CD4-positive, alpha-beta T cell treated with Interleukin-6 at 100 ng/mL for 8 hours (primary cell): ENCODE measurements at places on chromosomes 5 and 9.

GRCh38 chr9:128103589-128103962 lies 24.0 kb downstream of the PTGES2 start:
- peak; percentile 45 for DNase-seq

DNA sequence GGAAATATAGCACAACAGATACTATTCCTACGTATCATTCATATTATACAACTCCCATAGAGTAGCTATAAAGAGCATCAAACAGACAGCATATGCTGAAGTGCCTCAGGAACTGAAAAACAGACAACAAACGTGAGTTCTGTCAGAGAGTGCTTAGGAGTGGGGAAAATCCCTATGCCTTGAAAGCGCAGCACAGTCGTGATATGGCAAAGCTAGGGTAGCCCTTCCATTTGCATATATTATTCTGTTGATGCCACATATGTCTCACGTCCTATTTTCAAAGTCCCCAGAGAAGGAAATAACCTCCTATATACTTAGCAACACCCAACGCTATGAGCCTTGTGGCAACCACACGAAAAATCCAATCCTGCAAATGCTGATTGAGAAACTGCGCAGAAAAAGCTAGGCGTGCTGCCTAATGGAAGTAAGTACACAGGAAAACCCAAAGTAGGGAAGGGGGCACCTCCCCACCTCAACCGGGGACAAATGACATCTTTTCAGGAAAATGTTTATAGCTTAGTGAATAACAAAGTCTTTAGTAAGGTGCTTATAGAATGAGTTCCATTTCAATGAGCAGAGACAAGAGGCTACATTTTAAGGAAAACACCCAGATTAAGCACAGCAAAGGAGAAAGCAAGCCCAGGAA lies 105.1 kb downstream of the MED10 start:
- DNase-seq, result no peak

DNA sequence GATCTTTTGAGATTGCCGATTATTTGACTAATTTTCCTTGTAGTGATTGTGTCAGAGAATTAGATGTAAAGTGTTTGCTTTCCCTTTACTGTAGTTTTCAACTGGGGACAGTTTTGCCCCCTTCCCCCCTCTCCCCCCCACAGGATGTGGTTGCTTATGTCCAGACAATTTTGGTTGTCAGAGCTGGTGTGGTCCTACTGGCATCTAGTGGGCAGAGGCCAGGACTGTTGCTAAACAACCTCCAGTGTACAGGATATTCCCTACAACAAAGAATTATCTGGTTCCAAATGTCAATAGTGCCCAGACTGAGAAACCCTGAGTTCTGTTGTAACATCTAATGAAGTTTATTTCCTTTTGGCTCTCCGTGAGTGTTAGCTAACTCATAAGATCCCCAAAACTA lies 20.0 kb downstream of the TMEFF1 start:
- no peak for DNase-seq

DNA sequence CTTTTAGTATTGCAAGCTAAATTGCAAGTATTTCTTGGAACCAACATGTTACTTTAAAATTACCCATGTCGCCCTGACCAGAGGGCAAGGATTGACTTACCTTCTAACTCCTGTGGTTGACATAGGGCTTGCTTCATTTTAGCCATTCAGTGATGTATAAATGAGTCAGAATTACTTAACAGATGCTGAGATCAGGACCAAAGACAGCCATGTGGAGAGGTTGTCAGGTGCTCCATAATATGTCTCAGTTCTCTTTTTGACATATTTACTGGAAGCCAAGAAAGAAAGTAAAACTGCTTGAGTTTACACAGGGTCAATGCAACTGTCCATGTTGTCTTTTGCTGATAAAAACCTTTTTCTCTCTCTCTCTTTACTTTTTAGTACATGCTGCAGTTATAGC lies 33.2 kb downstream of the F2RL2 start:
- no peak for DNase-seq

- DNase-seq, result no peak
These were observed 831.5 kb downstream of the MAT2B start for GRCh38 chr5:164336906-164337305.

GRCh38 chr5:133606835-133607234 lies 5.5 kb downstream of the FSTL4 start:
- DNase-seq, result no peak

DNA sequence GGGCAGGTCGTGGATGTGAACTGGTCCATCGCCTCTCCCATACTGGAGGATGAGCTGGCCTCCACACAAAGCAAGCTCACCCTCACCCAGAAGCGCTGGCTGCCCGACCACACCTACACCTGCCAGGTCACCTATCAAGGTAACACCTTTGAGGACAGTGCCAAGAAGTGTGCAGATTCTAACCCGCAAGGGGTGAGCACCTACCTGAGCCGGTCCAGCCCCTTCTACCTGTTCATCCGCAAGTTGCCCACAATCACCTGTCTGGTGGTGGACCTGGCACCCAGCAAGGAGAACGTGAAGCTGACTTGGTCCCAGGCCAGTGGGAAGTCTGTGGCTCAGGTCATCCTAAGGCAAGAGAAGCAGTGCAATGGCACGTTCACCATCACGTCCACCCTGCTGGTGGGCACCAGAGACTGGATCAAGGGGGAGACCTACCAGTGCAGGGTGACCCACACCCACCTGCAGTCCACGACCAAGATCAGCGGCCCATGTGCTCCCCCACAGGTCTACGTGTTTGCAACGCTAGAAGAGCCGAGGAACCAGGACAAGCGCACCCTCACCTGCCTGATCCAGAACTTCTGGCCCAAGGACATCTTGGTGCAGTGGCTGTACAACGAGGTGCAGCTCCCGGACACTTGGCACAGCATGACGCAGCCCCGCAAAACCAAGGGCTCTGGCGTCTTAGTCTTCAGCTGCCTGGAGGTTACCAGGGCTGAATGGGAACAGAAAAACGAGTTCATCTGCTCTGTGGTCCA lies 71.3 kb downstream of the INSL6 start:
- DNase-seq, result no peak

GRCh38 chr5:36629729-36630128 lies 23.3 kb downstream of the SLC1A3 start:
- no peak for DNase-seq

GRCh38 chr5:72478276-72478675 lies 28.9 kb downstream of the ZNF366 start:
- DNase-seq, result no peak

- DNase-seq, result no peak
These were observed 414.1 kb upstream of the CLINT1 start for GRCh38 chr5:158273035-158273434.

DNA sequence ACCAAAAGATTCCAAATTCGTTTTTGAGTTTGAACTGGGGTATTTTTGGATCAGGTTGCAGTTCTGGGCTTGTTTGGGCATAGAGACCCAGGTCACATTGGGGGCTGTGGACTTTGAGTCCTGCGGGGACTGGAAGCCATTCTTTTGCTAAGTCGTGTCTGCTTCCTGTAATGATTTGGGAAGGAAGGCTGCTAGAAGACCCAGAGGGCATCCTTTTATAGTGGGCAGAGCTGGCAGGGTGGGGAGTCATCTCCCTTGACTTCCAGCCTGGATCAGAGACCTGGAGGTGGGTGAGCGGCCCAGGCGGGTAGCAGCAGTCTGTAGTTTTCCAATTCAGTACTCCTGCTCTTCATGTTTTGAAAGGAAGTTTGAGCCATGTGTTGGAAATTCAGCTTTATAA lies 11.3 kb downstream of the ZNF618 start:
- no peak for DNase-seq

DNA sequence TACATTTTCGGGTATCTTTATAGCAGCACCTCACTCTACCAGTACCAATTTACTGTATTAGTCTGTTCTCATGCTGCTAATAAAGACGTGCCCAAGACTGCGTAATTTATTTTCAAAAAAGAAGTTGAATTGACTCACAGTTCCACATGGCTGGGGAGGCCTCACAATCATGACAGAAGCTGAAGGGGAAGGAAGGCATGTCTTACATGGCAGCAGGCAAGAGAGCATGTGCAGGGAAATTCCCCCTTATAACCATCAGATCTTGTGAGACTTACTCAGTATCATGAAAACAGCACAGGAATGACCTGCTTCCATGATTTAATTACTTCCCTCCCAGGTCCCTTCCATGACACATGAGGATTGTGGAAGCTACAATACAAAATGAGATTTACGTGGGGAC lies 602.6 kb upstream of the DAB2 start:
- DNase-seq, result no peak

DNA sequence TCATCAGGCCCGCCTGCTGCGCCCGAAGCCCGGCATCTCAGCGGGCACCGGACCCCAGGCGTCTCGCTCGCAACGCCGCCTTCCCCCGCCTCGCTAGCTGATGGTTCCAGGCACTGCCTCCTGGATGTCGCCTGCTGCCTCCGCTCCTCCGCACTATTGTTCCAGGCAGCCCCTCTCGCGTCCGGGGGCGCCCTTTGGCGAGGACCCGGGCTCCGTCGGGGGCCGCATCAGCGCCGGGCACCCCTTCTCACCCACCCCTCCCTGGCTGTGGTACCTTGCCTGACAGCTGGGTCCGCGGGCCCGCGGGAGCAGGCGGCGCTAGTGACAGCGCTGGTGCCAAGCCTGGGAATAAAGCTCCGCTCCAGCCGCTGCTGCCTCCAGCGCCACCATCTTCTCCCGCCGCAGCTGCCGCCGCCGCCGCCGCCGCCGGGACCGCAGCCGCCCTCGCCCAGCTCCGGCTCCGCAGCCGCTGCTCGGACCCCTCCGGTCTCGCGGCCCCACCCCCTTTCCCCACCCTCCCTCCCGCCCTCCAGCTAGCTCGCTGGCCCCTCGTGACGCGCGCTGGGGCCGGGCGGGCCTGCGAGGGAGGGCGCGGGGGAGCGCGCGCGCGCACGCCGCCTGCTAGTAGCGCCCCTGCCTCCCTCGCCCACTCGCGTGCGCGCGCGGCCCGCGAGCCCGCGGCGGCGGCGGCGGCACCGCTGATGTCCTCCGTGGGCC lies at the start of gene APBA1:
Gene APBA1 (minus strand): TSS at position 493 of the 717 bp plus-strand sequence.
- DNase-seq, result peak; percentile 37

DNA sequence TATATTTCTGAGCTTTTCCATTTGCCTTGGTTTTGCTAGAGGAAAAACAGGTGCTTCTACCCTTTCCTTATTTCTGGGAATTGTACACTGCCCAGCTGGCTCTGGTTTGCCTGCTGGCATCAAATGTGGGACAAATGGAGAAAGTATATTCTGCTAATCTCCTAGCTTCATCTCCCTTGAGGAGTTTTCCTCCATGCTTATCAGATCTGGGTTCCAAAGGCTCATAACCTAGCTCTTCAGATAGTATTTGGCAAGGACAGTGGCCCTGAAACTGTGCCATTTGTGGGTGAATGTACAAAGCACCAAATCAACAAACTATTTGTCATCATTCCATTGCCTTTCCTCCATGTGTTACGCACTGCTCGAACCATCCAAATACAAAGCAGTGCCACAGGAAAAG lies 16.2 kb downstream of the PRLR start:
- DNase-seq, result no peak

DNA sequence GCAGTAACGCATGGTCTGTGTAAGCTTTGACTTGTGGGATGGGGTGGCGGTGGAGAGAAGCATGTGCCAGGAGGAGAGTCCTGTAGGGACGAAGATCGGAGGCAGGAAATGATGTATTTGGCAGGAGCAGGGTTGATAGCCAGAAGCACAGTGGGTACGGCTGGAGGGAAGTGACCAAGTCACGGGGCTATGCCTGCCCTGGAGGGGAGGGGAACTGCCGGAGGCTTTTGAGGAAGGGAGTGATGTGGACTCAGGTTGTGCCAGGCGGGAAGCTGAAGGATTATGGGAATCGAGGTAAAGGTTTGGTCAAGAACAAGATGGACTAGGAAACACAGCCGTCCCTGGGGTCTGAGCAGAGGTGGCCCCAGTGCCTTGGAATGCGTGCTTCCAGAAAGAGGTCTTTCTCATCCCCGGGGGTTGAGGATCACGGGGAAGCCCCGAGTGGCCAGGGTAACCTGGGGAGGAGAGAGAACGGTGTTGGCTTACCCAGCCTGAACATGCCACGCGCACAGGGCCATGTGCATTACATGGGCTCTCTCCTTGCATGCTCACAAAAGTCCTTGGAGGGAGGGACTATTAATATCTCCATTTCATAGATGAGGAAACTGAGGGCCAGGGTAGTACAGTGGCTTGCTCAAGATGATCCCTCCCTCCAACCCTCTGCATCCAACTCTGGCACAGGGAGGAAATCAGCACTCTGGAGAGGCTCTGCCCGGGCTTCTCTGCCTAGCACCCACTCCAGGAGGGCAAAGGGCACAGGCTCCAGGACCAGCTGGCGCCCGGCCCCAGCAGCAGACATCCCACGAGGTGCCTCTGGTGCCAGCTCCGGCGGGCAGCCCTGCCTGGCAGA lies 253.8 kb downstream of the PBX3 start:
- DNase-seq, result no peak

GRCh38 chr5:85538362-85538761 lies 1079.4 kb upstream of the COX7C start:
- DNase-seq, result no peak

GRCh38 chr9:87684627-87685219 lies 41.2 kb upstream of the CTSL start:
- DNase-seq, result no peak

GRCh38 chr9:96858018-96858573 lies 3.8 kb upstream of the ZNF782 start:
- no peak for DNase-seq

- DNase-seq, result no peak
These were observed 64.6 kb upstream of the GRIA1 start for GRCh38 chr5:153425914-153426313.

DNA sequence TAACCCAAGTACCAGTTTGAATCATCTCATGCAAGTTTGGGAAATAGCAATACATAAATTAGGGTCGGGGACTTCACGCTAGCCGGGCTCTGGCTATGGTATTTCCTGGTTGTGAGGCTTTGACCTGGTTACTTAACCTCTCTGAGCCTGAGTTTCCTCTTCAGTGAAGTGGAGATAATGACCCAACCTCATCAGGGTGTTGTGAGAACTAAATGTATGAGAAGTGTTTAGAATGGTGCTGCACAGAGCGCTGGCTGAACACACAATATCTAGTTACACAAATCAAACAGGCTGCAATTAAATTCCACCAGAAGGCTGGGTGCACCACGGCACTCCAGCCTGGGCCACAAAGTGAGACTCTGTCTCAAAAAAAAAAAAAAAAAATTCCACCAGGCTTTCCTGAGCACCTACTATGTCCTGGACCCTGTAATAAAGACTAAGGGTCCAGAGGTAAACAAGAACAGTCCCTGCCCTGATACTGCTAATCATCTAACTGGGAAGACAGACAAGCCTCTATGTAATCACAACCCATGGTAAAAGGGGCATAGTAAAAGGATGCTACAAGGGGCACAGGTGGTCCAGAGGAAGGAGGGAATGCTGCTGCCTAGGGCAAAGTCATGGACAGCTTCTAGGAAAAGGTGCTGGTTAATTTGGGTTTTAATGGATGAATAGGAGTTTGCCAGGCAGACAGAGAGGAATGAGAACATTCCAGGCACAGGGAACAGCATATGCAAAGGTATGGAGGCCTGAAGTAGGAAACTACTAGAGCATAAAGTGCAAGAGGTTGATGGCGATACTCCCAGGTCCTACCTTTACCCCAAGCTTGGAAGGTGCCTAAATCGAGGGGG lies 27.7 kb downstream of the DUSP1 start:
- no peak for DNase-seq
